ENCODE measurements at places on chromosomes 5 and 9. TPM values are rescaled to one million over a fixed set of nuclear protein-coding genes. Genes with fewer than 3 reads are reported as not detected.

GRCh38 chr5:51001227-51001923 lies 334.9 kb downstream of the PARP8 start:
- no peak for DNase-seq

DNA sequence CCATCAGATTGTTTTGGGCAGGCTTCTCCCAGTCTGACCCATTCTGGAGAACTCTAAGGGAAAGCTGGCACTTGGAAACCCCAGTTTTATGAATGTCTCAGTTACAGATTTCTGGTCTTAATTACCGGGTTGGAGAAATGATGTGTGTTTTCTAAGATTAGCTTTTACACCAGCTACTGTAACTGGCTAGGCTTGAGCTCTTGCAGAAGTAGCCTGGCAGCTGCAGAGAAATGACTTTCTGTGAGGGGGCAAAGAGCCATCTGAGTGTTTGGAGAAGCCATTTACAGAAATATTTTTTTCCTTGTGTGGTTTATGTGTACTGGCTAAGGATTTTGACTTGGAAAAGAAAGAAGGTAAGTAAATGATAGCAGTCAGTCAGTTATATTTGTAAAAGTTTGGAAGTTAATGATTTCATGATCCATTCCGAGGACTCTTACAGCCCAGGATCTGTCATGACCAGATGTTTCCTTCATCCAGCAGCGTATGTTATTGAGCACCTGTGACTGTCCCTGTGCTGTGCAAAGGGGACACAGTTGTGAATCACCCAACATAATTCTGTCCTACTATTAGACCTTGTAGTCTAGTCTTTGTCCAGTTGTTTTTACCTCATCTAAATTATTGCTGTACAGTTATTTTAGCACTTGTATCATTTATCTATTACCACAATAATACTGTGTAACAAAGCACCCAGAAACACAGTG lies 53.7 kb upstream of the GDNF start:
- no peak for DNase-seq

GRCh38 chr5:76451031-76451701 lies 48.1 kb downstream of the IQGAP2 start:
- no peak for DNase-seq

DNA sequence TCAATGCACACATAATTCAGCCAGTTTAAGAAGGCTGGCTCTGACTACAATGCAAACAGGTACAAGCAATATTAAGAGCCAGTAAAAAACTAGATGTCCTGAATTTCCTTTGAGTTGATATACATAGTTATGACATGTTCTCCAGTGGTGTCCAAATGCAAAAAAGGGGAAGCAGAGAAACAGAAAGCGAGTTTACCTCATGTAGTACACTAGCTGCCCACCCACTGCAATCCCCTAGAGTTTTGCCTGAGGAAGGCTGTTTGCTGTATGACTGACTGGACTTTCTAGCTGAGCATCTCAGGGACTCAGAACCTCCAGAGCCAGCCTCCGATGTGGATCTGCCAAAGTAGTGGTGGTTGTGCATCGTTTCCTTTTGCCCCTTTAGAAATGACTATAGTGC lies 44.8 kb upstream of the SLC1A3 start:
- no peak for DNase-seq

Gene GOLGA2
- 31.9 TPM for polyA plus RNA-seq

DNA sequence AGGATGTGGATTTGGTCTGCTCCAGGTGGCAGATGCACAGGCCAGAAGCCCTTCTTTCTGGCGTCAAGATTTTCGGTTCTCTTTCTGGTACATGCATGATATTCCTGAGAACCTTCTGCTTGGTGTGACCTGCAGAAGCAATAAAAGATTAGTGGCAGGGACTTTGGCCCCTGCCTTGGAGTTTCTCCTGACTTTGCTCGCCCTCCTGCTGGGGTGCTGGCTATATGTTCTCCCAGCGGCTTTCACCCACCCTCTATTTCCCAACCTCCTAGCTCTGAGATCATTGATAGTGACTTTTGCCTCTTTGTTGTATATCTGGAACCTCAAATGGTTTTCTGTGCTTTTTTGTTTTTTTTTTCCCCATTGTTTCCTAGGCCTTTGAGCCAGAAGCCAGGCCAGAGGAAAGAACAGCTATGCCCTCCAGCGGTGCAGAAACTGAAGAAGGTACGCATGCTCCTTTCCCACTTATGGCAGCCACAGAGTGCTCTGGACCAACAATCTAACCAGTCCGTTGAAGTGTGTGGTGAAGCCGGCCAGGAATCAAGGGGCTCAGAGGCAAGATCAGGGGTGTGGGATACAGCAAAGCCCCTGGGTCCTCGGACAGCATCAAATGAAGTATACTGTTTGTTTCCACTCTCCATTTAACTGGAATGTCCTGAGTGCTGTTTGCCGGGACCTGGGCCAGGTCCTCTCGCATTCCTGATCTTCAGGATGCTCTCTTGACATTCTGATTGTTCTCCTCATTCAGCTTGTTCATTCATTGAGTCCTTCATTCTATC lies 154.5 kb downstream of the ARHGEF28 start:
- no peak for DNase-seq

Gene GCNT4
- polyA plus RNA-seq, result 1.1 TPM

GRCh38 chr5:40428126-40428525 lies 251.6 kb upstream of the PTGER4 start:
- DNase-seq, result no peak

DNA sequence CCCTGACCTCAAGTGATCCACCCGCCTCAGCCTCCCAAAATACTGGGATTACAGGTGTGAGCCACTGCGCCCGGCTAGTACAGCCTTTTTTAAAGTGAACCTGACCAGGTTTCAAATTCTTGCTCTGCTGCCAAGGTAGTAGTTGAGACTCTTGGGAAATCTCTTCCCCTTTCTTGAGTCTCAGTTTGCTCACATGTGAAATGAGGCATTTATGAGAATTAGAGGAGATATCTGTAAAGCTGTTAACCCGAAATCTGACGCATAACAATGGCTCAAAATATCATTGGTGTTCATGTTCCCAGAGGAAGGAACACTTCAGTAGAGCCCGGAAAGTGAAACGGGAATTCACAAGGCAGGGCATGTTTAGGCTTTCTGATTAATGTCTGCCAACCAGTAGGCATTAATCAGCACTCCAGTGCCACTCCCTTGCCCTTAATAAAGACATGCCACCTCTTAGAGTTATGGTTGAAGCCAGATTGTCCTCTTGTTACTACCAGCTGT lies 1.5 kb downstream of the ARPC5L start:
- peak; percentile 59 for DNase-seq

- DNase-seq, result no peak
Observed at GRCh38 chr9:21320465-21320864, 14.7 kb downstream of the KLHL9 start.

DNA sequence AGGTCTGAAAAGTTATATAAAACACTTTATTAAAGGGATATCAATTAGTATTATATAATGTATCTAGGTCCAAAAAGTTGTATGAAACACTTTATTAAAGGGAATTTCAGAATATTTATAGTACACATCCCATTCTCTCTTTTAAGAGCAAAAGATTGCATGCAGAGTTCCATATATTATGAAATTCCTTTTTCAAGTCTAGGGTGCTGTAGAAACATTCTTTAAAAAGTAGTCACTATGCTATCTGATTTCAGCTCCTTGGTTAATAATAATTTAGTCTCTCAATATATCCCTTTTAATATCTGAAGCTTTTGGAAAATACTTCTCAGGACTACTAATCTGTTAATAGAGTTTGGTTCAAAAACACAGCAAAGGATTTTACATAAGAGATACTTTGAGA lies 1496.1 kb upstream of the C9orf72 start:
- DNase-seq, result no peak

Gene GFI1B
- not detected for polyA plus RNA-seq

Gene BRINP1
- 0.52 TPM for polyA plus RNA-seq

Gene LVRN
- polyA plus RNA-seq, result 0.08 TPM

DNA sequence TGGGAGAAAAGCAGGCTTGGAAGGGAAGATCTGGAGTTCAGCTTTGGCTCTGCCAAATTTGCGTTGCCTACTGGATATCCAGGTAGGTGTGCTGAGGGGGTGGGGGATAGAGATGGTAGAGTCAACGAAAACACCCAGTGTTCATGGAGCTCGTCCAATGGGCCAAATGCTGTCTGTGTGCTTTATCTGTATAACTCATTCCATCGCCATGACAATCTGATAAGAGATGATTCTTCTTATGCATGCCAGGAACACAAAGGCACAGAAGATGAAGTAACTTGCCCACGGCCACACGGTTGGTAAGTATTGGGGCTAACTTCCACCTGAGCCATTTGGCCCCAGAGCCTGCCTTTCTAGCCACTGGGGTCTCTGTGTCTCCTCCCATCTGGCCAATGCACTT lies 53.2 kb downstream of the BOD1 start:
- no peak for DNase-seq

GRCh38 chr5:156681265-156681664 lies 168.8 kb upstream of the PPP1R2B start:
- no peak for DNase-seq

- DNase-seq, result no peak
Observed at GRCh38 chr5:170635706-170636105, 131.9 kb downstream of the KCNIP1 start.

DNA sequence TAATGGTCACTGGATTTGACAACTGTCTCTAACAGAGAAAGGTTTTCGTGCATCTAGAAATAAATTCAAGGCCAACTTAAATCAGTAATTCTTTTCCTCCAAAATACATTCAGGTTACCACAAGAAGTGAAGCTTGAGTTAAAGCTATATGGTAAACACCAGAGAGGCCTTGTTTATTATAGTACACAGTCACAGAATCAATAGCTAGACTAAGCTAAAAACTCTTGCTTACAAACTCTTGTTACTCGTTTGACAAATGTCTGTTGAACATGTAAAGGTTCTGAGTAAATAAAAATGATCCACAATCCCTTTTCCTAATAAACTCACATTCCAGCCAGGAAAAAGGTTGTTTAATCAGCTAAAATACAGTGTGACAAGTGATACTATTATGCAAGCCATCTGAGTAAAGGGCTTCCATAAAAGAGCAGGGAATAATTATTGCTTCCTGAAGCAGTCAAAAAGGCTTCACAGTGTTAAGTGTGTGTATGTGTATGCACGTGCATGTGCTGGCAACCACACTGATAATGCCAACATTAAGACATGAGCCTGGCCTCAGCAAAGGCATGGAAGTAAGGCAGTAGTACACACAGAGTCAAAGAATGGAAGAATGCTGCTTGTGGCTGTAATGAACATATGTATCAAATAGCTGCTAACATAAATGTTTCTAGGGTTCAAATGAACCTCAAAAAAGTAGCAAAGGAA lies 12.8 kb downstream of the PTAR1 start:
- no peak for DNase-seq

Gene MCIDAS
- polyA plus RNA-seq, result not detected

Gene NUTM2G
- not detected for polyA plus RNA-seq

Gene CARD9
- 0.21 TPM for polyA plus RNA-seq

DNA sequence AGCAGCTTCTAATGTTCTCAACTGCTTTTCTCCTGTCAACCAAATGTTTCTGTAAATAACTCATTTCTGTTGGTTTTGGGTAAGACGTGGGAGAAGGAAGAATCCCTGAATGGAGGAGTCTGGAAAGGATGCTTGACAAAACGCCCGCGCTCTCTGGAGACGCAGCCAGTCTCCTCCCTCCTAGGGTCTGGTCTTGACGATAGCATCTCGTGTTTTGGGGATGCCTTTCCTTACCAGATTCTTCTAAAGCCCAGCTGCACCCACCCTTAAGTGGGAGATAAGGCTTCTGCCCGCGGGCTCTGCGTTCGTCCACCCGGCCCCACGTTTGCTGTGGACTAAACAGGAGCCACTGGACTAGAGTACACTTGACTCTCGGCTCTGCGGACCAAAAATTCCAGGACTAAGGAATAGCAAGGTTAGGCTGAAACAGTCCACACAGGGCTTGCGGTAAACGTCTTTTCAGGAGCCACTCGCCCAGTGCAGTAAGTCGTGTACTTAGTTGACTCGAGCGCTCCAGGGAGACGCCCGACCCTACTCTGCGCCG lies 491 bp upstream of the CTSL start:
- no peak for DNase-seq

DNA sequence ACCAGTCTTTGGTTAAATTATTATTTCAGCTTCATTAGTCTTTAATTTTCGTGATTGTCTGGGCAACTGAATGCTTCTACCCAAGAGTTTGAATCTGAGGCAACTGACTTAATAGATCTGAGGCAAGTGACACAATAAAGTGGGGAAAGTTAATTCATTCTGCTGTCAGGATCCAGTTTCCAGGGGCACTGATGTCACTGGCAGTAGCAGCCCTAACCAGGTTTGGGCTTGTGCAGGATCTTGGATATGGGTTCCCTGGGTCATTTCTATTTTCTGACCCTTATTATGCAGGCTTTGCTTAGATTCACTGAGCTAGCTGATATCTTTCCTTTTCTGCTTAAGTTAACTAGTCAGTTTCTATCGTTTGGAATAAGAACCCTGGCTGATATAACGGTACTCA lies 9.6 kb downstream of the SREK1IP1 start:
- no peak for DNase-seq

Gene AGXT2
- polyA plus RNA-seq, result not detected
